ENCODE measurements at places on chromosomes 1 and 21. TPM values are rescaled to one million over a fixed set of nuclear protein-coding genes. Genes with fewer than 3 reads are reported as not detected.

DNA sequence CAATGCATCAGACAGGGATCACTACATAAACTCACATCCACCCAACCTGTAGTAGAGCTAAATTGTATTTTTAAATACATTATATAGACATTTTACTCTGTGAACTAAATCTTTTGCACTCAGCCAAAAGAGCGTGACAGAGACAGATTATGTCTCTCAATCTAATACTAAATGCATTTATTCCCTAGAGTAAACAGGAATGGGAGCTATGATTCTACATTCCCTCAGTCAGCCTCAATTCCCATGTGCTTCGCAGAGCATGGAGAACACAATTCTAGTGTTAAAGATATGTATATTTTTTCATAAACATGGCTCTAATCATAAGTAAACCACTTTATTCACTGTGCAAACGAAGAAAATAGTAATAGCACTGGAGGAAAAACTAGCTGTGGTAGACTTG, 16.5 kb downstream of the PIGK start:
- no peaks in the 10 kb centered on the region for H3K4me1 ChIP-seq
- no peak overlapping the region for H3K4me3 ChIP-seq
- H3K27me3 ChIP-seq: no peaks in the 10 kb centered on the region
- H3K36me3 ChIP-seq: peaks cover 14% of the 10 kb centered on the region
- no peak for DNase-seq

- no peaks in the 10 kb centered on the region for H3K36me3 ChIP-seq
- DNase-seq: no peak
- no peak overlapping the region for H3K4me3 ChIP-seq
- no peak overlapping the region for H3K27ac ChIP-seq
Observed at GRCh38 chr1:192453360-192453992, 122.1 kb upstream of the RGS1 start.

MORC3 gene
- 33.7 TPM for total RNA-seq

CITED4 gene
- total RNA-seq: 30.8 TPM

GRCh38 chr21:43574741-43575472, 84.4 kb downstream of the HSF2BP start:
- H3K27ac ChIP-seq: peak overlapping the region; percentile 48
- peaks cover 6% of the 10 kb centered on the region for H3K4me1 ChIP-seq
- H3K36me3 ChIP-seq: no peaks in the 10 kb centered on the region
- peaks cover 9% of the 10 kb centered on the region for H3K27me3 ChIP-seq

GRCh38 chr1:39981385-39981784, 26.4 kb downstream of the MFSD2A start:
- no peaks in the 10 kb centered on the region for H3K27me3 ChIP-seq
- H3K4me3 ChIP-seq: no peak overlapping the region
- H3K27ac ChIP-seq: no peak overlapping the region
- H3K4me1 ChIP-seq: peaks cover 5% of the 10 kb centered on the region
- H3K36me3 ChIP-seq: no peaks in the 10 kb centered on the region
